ENCODE measurements at places on chromosomes 2 and 18. TPM values are rescaled to one million over a fixed set of nuclear protein-coding genes. Genes with fewer than 3 reads are reported as not detected.

- DNase-seq = no peak
Observed at GRCh38 chr2:232134939-232135338, 173.4 kb downstream of the DIS3L2 start.

DNA sequence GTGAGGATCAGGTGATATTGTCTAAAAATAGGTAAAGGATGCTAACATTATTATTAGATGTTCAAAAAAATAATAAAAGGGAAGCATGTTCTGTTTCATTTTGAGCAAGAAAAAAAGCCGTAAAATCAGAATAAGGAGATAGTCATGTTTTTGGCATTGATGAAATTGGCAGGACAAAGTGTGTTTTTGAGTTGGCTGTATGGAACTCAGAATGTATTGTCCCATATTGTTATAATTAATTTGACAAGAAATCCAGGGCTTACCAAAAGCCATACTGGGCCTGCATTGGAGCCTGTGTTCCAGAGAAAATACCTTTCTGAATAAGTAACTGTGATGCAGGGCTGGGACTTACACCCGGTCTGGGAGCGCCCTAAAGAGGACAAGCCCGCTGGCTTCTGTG, 232.0 kb downstream of the AGAP1 start:
- no peak for DNase-seq

DNA sequence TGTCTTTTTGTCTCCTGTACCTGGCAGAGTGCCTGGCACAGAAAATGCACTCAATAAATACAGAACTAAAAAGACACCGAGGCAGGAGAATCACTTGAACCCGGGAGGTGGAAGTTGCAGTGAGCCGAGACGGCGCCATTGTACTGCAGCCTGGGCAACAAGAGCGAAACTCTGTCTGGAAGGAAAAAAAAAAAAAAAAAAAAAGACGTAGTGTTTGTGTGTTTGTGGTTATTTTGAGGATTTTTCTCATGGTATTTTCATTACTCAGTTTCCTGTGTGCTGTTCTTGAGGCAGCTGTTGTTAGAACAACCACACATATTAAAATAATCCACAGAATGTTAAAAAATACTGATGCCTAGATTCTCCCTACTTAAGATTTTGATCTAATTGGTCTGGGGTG, 519.2 kb upstream of the SPHKAP start:
- no peak for DNase-seq

GRCh38 chr2:205390866-205391265, 291.4 kb upstream of the NRP2 start:
- DNase-seq = no peak

GRCh38 chr2:201797175-201797840, 9.0 kb upstream of the CDK15 start:
- DNase-seq = no peak

DNA sequence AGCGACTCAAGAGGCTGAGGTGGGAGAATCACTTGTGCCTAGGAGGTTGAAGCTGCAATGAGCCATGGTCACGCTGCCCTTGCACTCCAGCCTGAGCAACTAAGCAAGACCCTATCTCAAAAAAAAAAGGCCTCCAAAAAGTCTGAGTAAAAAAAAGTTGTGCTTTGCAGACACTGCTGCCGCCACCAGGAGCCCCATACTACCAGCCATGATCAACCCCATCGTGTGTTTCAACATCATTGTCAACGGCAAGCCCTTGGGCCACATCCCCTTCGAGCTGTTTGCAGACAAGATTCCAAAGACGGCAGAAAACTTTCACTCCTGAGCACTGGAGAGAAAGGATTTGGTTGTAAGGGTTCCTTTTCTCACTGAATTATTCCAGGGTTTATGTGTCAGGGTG, 137.1 kb downstream of the INO80D start:
- no peak for DNase-seq

DNA sequence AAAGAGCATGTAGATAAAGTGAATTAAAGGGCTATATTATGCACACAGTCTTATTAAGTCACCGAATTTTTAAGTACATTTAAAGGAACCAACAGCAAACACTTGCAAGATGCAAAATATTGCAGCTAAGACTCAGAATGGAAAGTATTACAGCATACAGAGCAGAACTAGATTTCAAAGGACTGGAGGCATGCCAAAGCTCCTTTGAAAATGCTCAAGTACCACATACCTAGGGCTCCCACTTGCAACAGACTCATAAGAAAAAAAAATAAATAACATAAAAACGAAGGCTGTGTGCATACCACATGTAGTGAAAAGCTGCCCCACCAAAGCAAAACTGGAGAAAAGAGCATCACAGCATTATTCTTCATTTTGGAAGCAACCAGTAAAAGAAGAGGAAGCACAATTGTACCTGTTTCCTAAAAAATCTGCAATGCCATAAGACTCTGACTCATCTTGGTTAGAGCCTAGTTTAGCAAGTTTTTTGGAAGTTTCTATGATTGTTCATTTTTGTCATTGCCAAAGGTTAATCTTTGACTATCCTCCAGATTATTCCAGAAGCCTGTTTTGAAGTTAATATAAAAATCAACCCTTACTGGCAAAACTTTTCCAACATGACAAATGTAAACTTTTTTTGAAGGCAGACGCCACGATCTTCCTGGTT, 306.0 kb upstream of the COL3A1 start:
- DNase-seq = no peak

DNA sequence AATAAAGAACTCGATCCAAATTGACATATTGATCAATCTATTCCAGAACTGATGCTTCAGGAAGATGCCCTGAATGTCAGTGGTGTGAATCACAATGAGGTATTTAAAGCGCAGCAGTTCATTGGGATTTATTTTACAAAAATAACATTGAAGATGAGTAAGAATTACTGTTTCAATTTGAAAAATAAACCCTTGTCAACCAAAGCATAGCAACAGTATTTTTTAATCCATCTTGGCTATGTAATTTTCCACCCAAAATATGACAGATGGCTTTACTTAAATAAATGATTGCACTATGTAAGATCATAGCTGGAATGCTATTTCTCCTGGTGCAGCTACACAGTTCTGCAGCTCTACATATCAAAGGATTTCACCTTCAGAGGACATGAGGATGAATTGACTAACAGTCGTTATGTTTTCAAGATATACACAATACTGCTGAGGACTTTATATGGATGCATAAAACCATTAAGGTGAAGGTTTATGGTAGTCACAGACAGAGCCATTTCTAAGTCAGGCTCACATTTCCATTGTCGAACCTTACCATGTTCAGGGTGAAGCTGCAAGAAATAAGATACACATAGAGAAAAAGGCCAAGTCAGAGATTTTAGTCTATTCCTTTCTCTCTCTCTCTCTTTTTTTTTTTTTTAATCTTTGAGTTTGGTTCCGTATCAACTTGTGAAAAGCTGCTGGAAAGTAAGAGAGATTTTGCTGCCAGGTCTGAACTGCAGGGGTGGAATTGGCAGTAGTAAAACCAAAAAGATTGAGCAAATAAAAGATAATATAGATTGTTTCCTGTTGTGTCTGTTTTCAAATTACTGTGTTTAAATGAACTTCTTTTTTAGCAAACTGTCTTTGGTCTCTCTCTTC, 398.0 kb upstream of the CDH20 start:
- no peak for DNase-seq

Gene GDF7
- 0.06 TPM for total RNA-seq

DNA sequence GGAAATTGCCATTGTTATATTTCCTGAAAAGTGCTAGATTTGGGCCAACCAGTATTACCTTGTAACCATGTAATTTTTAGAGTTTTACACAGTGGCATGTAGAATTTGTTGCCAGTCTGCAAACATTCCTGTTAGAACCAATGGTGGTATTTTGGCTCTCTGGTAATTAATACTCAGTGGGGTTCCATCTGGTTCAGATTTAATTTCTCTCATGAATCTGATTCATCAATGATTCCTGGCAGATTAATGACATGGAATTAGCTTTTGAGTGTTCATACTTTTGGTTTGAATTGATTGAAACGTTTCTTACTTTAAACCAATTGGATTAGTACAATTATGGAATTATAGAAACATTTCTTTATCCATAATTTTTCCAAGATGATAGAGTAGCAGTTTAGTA, 93.2 kb downstream of the MC4R start:
- no peak for DNase-seq

Gene SLC9A4
- total RNA-seq = 0.22 TPM

Gene GORASP2
- 84.8 TPM for total RNA-seq

GRCh38 chr2:150413366-150413765, 74.1 kb downstream of the RND3 start:
- DNase-seq = no peak

GRCh38 chr2:43083710-43084698, 142.4 kb downstream of the ZFP36L2 start:
- no peak for DNase-seq

GRCh38 chr18:26536664-26537063, 11.7 kb downstream of the KCTD1 start:
- no peak for DNase-seq

DNA sequence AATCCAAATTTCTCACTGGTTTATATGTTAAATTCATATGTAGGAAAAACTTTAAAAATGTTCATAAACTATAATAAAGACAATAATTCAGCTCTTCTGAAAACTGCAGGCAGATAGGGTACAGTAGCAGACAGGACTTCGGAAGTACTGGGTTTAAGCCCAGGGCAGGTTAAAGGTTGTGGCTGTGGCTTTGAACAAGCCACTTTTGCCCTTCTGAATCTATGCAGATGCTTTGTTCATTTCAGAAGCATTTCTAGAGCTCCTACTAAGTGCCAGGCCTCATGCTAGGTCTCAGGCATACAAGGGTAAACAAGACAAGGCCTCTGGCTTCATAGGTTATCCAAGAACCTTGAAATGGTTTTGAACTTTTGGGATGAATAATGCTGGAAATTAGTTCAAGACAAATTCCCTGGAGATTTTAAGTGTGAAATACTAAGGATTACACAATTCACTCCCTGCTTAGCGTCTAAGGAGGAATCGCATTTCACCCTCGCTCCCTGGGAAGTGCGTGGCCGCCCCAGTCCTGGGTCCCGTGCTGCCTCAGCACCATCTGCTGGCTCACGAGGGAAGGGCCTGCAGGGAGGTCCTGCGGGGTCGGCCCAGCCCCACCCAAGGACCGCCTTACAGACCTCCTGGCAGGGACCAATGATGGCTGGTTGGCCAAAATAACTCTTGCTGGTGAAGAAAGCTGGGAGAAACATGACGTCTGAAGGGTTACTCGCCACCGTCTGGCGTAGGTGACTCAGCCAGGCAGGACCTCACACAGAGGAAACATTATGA, 67.7 kb upstream of the L3MBTL4 start:
- no peak for DNase-seq

- no peak for DNase-seq
Observed at GRCh38 chr2:12884713-12885282, 168.1 kb downstream of the TRIB2 start.

DNA sequence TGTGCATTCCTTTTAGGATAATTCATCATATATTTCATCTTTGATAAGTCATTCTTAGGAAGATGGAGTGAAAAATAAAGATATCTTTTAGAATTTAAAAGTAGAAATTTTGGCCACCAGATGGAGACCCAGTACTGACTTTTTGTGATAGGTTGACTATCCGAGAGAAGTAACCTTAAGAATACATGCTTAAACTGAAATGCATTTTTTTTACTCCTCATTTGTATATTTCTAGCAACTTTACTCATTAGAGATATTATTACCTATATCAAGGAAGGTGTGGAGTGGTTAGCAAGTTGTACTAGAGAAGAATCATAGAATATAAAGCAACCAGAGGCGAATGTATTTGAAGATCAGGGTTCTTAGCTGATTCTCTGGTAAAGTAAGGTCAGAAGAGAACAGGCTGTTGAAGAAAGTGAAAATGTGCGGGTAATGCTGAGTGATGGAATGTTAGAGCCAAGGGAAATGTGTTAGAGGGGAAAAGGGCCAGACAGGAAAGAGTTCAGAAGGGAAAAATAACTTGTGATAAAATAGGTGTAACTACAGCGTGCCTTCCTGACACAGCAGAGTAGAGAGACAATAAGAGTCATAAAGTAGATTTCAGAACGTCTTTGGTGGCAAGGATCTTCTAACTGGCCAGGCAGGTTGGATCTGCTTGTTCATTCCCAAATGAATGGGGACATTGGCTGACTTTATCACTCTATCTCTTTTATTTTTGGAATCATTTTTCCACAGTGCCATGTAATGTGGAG, 52.3 kb downstream of the TDRD15 start:
- peak; percentile 3 for DNase-seq

- DNase-seq = no peak
Observed at GRCh38 chr2:11842336-11842735, 95.9 kb downstream of the LPIN1 start.

- DNase-seq = no peak
Observed at GRCh38 chr2:114127372-114127771, 237.5 kb downstream of the ACTR3 start.

DNA sequence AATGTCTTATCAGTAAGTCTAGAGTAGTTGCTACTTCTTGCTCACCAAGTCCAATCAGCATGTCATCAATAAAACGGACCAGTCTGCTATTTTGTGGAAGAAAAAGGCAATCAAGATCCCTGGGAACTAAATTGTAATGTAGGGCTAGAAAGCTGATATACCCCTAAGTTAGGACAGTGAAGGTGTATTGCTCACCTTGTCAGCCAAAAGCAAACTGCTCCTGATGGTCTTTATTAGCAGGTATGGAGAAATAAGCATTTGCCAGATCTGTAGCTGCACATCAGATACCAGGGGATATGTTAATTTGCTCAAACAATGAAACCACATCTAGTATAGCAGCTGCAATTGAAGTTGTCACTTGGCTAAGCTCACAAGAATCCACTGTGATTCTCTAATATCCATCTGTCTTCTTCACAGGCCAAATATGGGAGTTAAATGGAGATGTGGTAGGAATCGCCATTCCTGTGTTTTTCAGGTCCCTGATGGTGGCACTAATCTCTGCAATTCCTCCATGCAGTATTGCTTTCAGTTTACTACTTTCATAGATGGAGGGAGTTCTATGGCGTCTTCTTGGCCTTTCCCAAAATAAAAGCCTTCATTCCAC, 75.0 kb downstream of the TMEM237 start:
- DNase-seq = no peak

Gene GLI2
- not detected for total RNA-seq

GRCh38 chr2:98458667-98459380, 14.2 kb downstream of the INPP4A start:
- no peak for DNase-seq

DNA sequence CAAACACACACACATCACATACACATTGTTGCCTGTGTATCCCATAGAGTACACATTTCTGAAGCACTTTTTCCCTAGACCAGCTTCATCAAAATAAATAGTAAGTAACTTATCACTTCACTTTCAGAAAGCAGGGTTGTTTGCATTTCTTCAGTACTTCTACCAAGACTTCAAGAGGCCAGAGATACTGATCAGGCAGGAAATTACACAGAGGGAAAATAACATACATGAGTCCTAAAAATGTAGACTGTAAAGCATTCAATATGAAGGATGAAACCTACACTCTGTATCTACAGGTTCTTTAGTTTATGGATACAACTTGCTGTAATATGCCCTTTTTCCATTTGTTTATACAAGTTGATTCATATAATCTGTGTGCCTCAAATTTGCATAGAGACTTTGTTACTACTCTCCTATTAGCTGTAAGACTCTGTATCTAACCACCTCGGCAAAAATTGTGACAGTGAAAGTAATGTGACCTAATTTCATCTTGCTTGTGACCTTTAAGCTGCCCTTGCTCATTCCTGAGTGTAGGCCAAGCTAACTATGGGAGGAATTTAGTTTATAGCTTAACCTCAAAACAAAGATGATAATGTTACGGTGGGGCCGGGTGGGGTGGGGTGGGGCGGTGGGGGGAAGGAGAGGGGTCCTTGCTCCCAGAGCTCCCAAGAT, 228.9 kb upstream of the SPOPL start:
- DNase-seq = no peak
